ENCODE measurements at places on chromosomes 2 and 18. TPM values are rescaled to one million over a fixed set of nuclear protein-coding genes. Genes with fewer than 3 reads are reported as not detected.

REG1B gene
- not detected for total RNA-seq

DNA sequence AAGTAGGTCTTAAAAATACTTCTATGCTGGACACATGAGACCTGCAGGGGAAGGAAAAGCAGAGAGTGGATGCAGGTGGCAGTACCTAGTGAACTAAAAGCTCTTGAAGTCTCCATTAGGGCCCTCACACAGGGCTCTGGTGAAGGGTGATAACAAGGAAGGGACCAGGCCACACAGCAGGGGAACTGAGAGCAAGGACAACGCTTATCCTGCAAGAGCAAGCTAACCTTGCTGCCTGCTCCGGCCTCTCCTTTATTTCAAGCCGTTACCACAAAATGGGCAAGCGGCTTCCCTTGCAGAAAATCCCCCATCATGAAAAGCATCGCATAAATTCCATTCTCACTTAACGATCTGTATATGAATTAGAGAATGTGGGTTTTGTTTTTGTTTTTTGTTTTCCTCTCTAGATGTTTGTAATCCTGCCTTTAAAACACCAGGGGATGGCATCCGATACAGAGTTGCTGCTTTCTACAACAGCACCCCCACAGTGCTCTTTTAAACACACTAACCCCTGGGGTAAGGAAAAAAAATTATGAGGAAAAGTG lies 64.5 kb downstream of the CACNB4 start:
- no peak overlapping the region for H3K4me3 ChIP-seq
- no peak for DNase-seq

DNA sequence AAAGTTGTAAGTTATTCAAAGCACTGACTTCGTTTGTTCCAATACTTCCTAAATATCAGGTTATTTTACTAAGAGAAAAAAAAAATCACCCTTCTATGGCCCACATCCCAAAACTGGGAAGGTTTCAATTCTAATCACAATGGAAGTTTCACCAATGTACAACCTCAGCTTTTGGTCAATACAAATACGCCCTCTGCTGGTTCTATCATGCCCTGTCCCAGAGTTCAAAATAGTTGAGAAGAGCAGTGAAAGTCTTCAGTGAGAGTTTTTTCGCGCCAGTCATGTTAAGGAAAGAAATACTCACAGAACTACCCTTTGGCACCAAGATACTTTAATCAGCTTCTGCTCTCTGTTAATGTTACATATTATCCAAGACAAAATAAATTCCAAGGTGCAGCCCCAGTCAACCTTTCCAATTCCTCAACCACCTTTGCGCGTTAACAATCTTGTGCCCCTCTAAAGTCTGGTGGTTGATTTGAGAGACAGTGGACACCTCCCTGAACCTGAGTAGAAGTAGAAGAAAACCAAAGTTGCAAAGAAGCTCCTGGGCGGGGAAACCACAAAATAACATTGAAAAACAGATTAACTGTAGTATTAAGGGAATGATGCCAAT lies 59.9 kb downstream of the SUMO1 start:
- no peak overlapping the region for H3K4me3 ChIP-seq
- H3K36me3 ChIP-seq, result no peaks in the 10 kb centered on the region
- no peak overlapping the region for H3K27ac ChIP-seq
- no peaks in the 10 kb centered on the region for H3K4me1 ChIP-seq
- H3K27me3 ChIP-seq, result no peaks in the 10 kb centered on the region

- DNase-seq, result no peak
- H3K4me3 ChIP-seq, result no peak overlapping the region
- H3K27ac ChIP-seq, result peak overlapping the region; percentile 85
- no peaks in the 10 kb centered on the region for H3K36me3 ChIP-seq
- H3K27me3 ChIP-seq, result no peaks in the 10 kb centered on the region
- peaks cover 32% of the 10 kb centered on the region for H3K4me1 ChIP-seq
These were observed 117.9 kb upstream of the PPP1CB start for GRCh38 chr2:28633746-28634145.

PTPRN gene
- not detected for total RNA-seq

INHBB gene
- total RNA-seq, result 26.1 TPM

DNA sequence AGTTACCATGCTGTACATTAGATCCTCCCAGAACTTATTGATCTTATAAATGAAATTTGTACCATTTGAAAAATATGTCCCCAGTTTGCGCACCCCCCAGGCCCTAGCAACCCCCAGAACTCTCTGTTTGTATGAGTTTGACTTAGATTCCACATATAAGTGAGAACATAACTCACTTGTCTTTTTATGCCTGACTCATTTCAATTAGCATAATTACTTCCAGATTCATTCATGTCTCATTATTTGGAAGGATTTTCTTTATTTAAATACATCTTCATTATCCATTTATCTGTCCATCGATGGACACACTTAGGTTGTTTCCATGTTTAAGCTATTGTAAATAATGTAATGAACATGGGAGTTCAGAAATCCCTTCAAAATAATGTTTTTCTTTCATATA lies 705.9 kb downstream of the CCDC85A start:
- no peaks in the 10 kb centered on the region for H3K36me3 ChIP-seq
- no peak overlapping the region for H3K27ac ChIP-seq
- H3K27me3 ChIP-seq, result no peaks in the 10 kb centered on the region
- no peak for DNase-seq
- H3K4me1 ChIP-seq, result no peaks in the 10 kb centered on the region

DNA sequence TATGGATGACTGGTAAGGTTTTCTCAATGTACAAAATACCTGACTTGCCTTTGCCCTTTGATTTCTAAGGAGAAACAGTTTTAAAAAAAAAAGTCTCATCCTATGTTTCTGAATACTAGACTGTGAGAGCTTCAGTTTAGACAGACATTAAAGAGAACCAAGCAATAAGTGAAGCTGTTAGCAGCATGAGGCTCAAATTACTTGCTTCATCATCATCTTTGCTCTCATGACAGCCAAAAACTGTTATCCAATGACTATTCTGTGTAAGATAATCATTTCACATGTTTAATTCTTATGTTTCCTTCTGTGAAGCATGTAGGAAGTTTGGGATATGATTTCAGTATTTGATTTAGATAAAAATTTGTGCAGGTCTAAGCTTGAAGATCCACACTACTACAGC lies 129.2 kb downstream of the COMMD1 start:
- no peak overlapping the region for H3K4me3 ChIP-seq
- H3K27ac ChIP-seq, result no peak overlapping the region
- DNase-seq, result no peak
- no peaks in the 10 kb centered on the region for H3K27me3 ChIP-seq
- H3K4me1 ChIP-seq, result no peaks in the 10 kb centered on the region

- H3K4me1 ChIP-seq, result no peaks in the 10 kb centered on the region
- no peak overlapping the region for H3K4me3 ChIP-seq
- H3K27me3 ChIP-seq, result no peaks in the 10 kb centered on the region
- no peaks in the 10 kb centered on the region for H3K36me3 ChIP-seq
- no peak overlapping the region for H3K27ac ChIP-seq
These were observed 137.4 kb downstream of the CALCRL start for GRCh38 chr2:187310701-187311100.

CYP26B1 gene
- 53.3 TPM for total RNA-seq

RIT2 gene
- total RNA-seq, result not detected

- no peak overlapping the region for H3K27ac ChIP-seq
- no peak overlapping the region for H3K4me3 ChIP-seq
- H3K4me1 ChIP-seq, result peaks cover 15% of the 10 kb centered on the region
- H3K27me3 ChIP-seq, result no peaks in the 10 kb centered on the region
- no peaks in the 10 kb centered on the region for H3K36me3 ChIP-seq
- DNase-seq, result no peak
These were observed 100.2 kb upstream of the CDC42EP3 start for GRCh38 chr2:37771600-37772088.

DNA sequence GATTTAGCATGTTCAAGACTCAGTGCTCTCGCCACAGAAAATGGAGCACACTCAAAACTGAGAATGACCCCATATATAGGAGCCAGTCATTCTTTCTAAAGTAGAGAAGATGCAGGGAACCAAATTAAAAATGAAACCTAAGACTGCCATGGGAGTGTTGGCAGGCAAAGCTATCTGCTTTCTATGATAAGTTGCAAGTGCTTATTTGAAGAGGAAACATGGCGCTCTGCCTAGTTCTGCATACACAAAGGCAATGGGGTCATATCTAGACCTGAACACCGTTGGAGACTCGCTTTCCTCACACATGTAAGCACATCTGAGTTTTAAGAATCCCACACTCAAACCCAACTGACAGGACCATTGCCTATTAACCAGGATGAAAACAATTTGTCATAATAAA lies 292.5 kb downstream of the ALK start:
- no peak for DNase-seq
- H3K27ac ChIP-seq, result no peak overlapping the region
- no peak overlapping the region for H3K4me3 ChIP-seq

- no peaks in the 10 kb centered on the region for H3K36me3 ChIP-seq
- H3K4me3 ChIP-seq, result no peak overlapping the region
- no peaks in the 10 kb centered on the region for H3K27me3 ChIP-seq
- no peak for DNase-seq
These were observed 270.8 kb upstream of the PARD3B start for GRCh38 chr2:204274429-204274828.

All from suprapubic skin (tissue), 4 donors.